Germinal center (tissue), 1 donor: ENCODE measurements at places on chromosomes 7 and 10.

- no peak for DNase-seq
These were observed 24.5 kb downstream of the MTPAP start for GRCh38 chr10:30324448-30325110.

DNA sequence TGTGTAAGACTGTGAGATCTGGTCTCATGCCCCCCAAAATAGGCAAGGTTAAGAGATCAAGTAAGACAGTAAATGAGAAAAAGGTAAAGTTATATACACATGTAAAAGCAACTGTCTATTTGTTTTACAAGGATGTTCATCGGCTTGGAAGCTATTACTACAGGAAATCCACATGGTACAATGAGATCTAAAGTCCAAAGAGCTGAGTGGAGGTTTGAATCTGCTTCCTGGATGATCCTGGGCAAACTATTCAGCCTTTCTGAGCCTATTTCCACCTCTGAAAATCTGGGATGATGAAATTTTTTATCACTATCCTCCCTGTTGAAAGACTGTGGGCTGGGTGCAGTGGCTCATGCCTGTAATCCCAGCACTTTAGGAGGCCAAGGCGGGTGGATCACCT, 123.0 kb downstream of the IDE start:
- DNase-seq, result no peak

GRCh38 chr10:99457813-99458212, 27.4 kb upstream of the GOT1 start:
- DNase-seq, result no peak

DNA sequence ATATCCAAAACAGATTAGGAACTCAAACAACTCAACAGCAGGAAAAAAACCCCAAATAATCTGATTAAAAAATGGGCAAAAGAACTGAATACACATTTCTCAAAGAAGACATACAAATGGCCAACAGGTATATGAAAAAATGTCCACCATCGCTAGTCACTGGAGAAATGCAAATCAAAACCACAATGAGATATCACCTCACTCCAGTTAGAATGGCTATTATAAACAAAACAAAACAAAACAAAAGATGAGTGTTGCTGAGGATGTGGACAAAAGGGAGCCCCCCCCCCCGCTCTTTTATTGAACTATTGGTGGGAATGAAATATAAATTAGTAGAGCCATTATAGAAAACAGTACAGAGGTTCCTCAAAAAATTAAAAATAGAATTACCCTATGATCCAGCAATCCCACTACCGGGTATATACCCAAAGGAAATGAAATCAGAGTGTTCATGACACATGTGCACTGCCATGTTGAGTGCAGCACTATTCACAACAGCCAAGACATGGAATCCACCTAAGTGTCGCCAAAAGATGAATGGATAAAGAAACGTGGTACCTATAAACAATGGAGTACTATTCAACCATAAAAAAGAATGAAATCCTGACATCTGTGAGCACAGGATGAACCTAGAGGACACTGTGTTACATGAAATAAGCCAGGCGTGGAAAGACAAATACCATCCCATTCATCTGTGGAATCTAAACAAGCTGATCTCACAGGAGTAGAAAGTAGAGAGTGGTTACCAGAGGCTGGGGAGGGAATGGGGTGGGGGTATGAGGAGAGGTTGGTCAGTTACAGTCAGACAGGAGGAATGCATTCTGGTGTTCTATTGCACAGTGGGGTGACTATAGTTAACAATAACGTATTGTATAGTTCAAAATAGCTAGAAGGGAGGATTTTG, 78.1 kb upstream of the RHEB start:
- DNase-seq, result no peak

DNA sequence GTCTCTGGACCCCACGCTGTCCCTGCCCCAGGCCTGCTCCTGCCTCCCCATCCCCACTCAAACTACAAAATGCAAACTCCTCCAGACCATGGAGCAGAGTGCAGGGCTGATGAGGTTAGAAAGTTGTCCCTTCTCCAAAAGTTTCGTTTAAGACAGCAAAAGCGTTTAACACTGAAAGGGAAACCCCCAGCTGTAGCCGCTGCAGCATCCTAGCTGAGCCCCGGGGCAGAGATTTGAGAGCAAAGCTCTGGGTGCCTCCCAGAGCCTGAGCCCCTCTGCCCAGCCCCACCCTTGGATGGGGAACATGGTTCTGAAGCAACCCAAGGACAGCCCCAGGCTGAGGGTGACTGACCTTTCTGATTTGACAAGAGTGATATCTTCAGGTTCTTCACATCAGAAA, 52.8 kb upstream of the ENO4 start:
- DNase-seq, result no peak
